ENCODE measurements at places on chromosomes 5 and 9. TPM values are rescaled to one million over a fixed set of nuclear protein-coding genes. Genes with fewer than 3 reads are reported as not detected.

MYOT gene
- total RNA-seq, result not detected

CCL21 gene
- not detected for total RNA-seq

CDKN2B-AS1 gene
- 0.36 TPM for total RNA-seq

OGN gene
- not detected for total RNA-seq

PCDHA9 gene
- 1.7 TPM for total RNA-seq

PCDHB5 gene
- 7.8 TPM for total RNA-seq

CCDC192 gene
- total RNA-seq, result 0.26 TPM

HABP4 gene
- 7.5 TPM for total RNA-seq

CTXN3 gene
- 5.4 TPM for total RNA-seq

SLC45A2 gene
- total RNA-seq, result 0.15 TPM

PLPP7 gene
- total RNA-seq, result 4.9 TPM

NUDT12 gene
- 6.1 TPM for total RNA-seq

DNAH5 gene
- total RNA-seq, result 0.80 TPM
